ENCODE measurements at places on chromosomes 11 and 22. TPM values are rescaled to one million over a fixed set of nuclear protein-coding genes. Genes with fewer than 3 reads are reported as not detected.

The ZNF74 gene
- 13.4 TPM for total RNA-seq

DNA sequence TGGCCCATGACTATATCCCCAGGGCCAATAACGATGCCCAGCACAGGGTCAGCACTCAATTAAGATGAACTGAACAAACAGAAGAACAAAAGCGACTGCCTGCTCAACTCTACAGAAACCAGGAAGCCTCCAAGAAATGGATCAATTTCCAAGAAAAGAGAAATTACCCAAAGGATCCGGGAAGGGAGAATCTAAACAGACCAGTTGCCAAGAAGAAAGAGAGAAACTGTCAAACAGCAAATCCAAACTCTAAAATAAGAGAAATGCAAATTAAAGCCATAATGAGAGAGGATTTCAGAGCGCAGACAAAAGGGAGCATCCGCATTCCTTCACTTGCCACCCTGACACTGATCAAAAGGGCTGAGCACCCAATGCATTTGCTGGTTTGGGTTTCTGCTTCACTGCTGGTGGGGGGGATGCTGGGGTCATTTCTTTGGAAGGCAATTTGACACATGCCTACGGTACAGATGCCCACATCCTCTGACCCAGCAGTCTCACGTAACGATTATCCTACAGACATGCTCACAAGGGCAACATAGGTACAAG is 37.7 kb upstream of the RFPL3 start:
- no peak overlapping the region for H3K27ac ChIP-seq
- DNase-seq, result no peak
- H3K36me3 ChIP-seq, result no peaks in the 10 kb centered on the region
- peaks cover 6% of the 10 kb centered on the region for H3K4me1 ChIP-seq
- no peaks in the 10 kb centered on the region for H3K27me3 ChIP-seq

GRCh38 chr22:22923930-22924329 is 36.3 kb downstream of the IGLL5 start:
- H3K4me1 ChIP-seq, result no peaks in the 10 kb centered on the region
- no peak for DNase-seq
- H3K27ac ChIP-seq, result no peak overlapping the region
- H3K36me3 ChIP-seq, result no peaks in the 10 kb centered on the region
- H3K4me3 ChIP-seq, result no peak overlapping the region

The WNT11 gene
- not detected for total RNA-seq

DNA sequence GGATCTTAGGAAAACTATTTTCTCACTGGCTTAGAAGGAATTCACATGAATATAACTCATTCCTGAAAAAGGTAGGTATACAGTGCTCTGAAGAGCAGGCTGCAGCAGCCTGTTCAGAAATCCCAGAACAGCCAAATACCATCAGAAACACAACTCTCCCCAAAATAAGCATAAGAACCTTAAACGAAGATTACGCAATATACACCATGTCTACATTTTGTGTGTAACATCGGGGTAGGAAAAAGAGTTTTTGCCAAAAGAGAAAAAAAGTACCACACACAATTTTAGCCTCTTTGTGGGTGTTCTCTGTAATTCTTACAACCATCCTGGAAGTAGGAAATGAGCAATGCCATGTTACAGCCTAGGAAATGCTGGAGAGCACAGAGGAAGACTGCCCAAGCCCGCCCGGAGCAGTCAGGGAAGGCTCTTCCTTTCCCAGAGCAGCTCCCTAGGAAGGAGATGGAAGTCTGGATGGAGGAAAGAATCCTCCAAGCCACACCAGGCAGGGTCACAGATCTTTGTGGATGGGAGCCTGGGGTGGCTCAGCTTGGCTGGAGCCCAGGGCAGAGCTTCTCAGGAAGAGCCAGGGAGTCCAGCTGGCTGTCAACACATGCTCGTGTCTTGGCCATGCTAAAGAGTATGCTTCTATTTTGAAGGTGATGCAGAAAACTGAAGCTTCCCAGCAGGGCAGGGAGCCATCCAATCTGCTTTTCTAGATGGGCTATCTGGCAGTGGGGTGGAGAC is 49.7 kb upstream of the ARFGAP3 start:
- peak; percentile 39 for DNase-seq
- H3K4me3 ChIP-seq, result no peak overlapping the region
- H3K27ac ChIP-seq, result no peak overlapping the region
- H3K27me3 ChIP-seq, result no peaks in the 10 kb centered on the region
- peaks cover 25% of the 10 kb centered on the region for H3K4me1 ChIP-seq

The RBMXL2 gene
- 0.51 TPM for total RNA-seq

GRCh38 chr22:30175690-30176288 is 70.8 kb downstream of the LIF start:
- no peak overlapping the region for H3K4me3 ChIP-seq
- no peak for DNase-seq
- H3K27me3 ChIP-seq, result peaks cover 29% of the 10 kb centered on the region
- H3K36me3 ChIP-seq, result no peaks in the 10 kb centered on the region
- H3K4me1 ChIP-seq, result no peaks in the 10 kb centered on the region

- H3K27ac ChIP-seq, result no peak overlapping the region
- H3K4me1 ChIP-seq, result no peaks in the 10 kb centered on the region
- no peaks in the 10 kb centered on the region for H3K27me3 ChIP-seq
- H3K4me3 ChIP-seq, result no peak overlapping the region
- no peak for DNase-seq
These were observed 847.3 kb downstream of the BRD1 start for GRCh38 chr22:48980409-48980808.

GRCh38 chr11:35621620-35622019 is 3.4 kb downstream of the FJX1 start:
- no peaks in the 10 kb centered on the region for H3K36me3 ChIP-seq
- no peak overlapping the region for H3K4me3 ChIP-seq
- H3K27ac ChIP-seq, result peak overlapping the region; percentile 26
- no peaks in the 10 kb centered on the region for H3K27me3 ChIP-seq
- no peak for DNase-seq

GRCh38 chr11:41895081-41895480 is 435.6 kb upstream of the LRRC4C start:
- no peak overlapping the region for H3K4me3 ChIP-seq
- no peak overlapping the region for H3K27ac ChIP-seq
- no peaks in the 10 kb centered on the region for H3K4me1 ChIP-seq
- no peaks in the 10 kb centered on the region for H3K36me3 ChIP-seq
- H3K27me3 ChIP-seq, result no peaks in the 10 kb centered on the region

GRCh38 chr11:67265633-67266448 is 432 bp upstream of the GRK2 start:
- peak; percentile 45 for DNase-seq
- no peak overlapping the region for H3K27ac ChIP-seq
- H3K27me3 ChIP-seq, result no peaks in the 10 kb centered on the region

- DNase-seq, result no peak
- H3K27ac ChIP-seq, result no peak overlapping the region
- H3K4me3 ChIP-seq, result no peak overlapping the region
- H3K27me3 ChIP-seq, result peaks cover 8% of the 10 kb centered on the region
These were observed 16.8 kb upstream of the MSANTD2 start for GRCh38 chr11:124817036-124817435.

The MYBPC3 gene
- not detected for total RNA-seq

The SCGB1A1 gene
- total RNA-seq, result not detected

GRCh38 chr11:32305460-32305859 is 129.9 kb downstream of the WT1 start:
- no peaks in the 10 kb centered on the region for H3K36me3 ChIP-seq
- H3K4me3 ChIP-seq, result no peak overlapping the region
- H3K27me3 ChIP-seq, result no peaks in the 10 kb centered on the region
- DNase-seq, result no peak
- H3K27ac ChIP-seq, result no peak overlapping the region
- no peaks in the 10 kb centered on the region for H3K4me1 ChIP-seq

DNA sequence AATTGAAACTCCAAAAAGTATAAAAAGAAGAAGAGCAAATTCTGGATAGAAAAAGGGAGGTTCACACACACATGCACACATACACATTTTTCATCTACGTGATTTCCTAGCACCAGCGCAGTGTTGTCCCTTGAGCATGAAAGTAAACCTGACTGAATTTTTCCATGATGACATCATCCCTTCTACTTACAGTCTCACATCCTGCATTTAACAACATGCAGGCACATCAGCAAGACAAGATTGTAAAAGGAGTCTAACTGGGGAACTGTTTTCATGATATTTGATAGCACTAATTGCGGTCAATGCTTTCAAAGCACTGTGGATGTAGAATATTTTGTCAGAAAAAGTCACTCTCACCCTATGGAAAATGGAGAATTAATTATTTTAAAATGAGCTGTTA is 36.6 kb downstream of the GAS2 start:
- no peaks in the 10 kb centered on the region for H3K36me3 ChIP-seq
- H3K27ac ChIP-seq, result peak overlapping the region; percentile 68
- H3K4me3 ChIP-seq, result no peak overlapping the region
- peaks cover 20% of the 10 kb centered on the region for H3K4me1 ChIP-seq
- H3K27me3 ChIP-seq, result peaks cover 10% of the 10 kb centered on the region
- peak; percentile 93 for DNase-seq

The OR4C5 gene
- not detected for total RNA-seq

DNA sequence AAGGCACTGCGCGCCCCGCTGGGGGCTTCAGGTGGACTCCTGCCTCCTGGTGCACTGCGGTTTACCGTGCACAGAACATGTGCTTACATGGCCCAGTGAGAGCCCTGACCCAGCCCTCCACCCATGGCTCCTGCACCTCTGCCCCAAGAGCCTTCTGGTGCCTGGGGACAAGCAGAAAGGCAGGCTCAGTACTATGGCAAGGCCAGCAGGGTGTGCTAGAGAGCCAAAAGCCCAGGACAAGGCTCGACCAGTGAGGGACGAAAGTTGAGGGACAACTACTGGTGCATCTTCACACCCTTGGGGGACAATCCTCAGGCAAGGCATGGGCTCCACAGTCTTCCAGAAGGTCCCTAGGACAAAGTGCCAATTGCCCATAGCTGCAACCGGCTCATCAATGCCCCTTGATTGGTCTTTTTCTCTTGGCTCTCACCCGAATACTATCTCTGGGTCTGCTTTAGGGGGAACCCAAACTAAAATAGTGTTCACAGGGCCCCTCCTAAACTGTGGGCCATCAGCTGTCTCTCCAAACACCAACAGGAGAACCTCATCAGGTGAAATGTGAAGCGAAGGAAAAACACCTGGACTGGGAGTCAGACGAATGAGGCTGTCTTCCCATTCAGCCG is 13.5 kb downstream of the PGA5 start:
- H3K4me3 ChIP-seq, result no peak overlapping the region
- no peaks in the 10 kb centered on the region for H3K36me3 ChIP-seq
- no peak overlapping the region for H3K27ac ChIP-seq

- no peaks in the 10 kb centered on the region for H3K4me1 ChIP-seq
- H3K27me3 ChIP-seq, result no peaks in the 10 kb centered on the region
- H3K36me3 ChIP-seq, result no peaks in the 10 kb centered on the region
- no peak for DNase-seq
These were observed 149.1 kb downstream of the CTTN start for GRCh38 chr11:70547386-70547785.

DNA sequence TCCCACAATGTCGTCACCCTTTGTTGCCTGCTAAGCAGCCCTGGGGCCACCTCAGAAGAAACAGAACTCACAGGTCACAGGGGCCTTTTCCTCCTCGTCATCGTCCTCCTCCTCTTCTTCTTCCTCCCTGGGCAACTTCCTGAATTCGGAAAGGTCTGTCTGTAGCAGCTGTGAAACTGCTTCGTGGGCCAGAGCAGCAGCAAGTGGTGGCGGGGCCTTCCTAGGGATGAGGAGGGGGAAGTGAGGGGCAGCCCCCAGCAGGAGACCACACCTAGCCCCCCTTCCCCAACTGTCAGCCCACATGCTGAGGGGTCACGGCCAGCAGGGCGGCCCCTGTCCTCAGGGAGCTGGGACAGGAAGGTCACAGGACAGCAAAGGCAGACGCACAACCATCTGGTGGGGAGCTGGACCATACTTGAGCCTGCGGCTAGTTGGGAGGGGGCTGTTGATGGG is 13.2 kb downstream of the PPM1F start:
- no peak overlapping the region for H3K4me3 ChIP-seq
- H3K27me3 ChIP-seq, result no peaks in the 10 kb centered on the region
- peaks cover 15% of the 10 kb centered on the region for H3K36me3 ChIP-seq
- peaks cover 73% of the 10 kb centered on the region for H3K4me1 ChIP-seq

The RAG1 gene
- total RNA-seq, result 1.2 TPM

DNA sequence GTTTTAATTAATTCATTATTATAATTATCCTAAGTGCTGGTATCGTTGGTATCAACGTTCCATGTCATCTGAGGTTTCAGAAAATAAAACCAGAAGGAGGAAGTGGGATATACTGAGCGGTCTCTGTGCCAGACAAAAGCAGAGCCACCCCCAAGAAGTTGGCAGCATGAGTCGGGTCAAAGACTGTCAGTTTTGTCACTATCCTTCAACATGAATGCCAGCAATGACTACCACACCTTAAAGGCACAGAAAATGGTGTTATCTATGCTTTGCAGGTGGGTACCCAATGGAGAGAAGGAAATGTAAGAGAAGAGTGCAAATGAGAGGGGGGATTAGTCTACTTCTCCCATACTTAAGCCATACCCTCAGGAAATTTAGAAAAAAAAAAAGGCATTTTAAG is 408.5 kb downstream of the OPCML start:
- H3K27ac ChIP-seq, result no peak overlapping the region
- H3K36me3 ChIP-seq, result no peaks in the 10 kb centered on the region
- no peak for DNase-seq
- H3K27me3 ChIP-seq, result no peaks in the 10 kb centered on the region

- peaks cover 2% of the 10 kb centered on the region for H3K36me3 ChIP-seq
- no peaks in the 10 kb centered on the region for H3K27me3 ChIP-seq
- peaks cover 34% of the 10 kb centered on the region for H3K4me1 ChIP-seq
- H3K4me3 ChIP-seq, result peak within 1 kb of the TSS; percentile 78
These were observed at the start of gene PDGFB for GRCh38 chr22:39244496-39245129. PDGFB (minus strand) TSS chr22:39244982; CDS start chr22:39243963, 1,019 bp downstream.

The TMEM134 gene
- total RNA-seq, result 33.4 TPM

The APLP2 gene
- 503 TPM for total RNA-seq

The SIK3 gene
- total RNA-seq, result 20.6 TPM

DNA sequence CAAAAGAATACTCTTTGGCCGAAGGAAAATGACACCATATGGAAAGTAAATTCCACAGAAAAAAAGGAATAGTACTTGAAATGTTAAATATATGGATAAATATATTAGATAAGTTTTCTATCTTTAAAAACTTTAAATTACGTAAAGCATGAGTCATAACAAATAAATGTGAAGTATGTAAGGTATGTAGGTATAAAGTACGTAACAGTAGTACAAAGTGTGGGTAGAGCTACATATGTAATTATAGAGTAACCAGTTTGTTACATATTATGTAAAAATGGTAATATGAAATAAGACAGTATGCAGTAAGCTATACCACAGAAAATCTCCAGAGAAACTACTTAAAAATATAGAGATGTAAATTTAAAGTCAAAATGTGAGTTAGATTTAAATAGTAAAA is 582.3 kb upstream of the CHORDC1 start:
- peaks cover 9% of the 10 kb centered on the region for H3K4me1 ChIP-seq
- no peak overlapping the region for H3K27ac ChIP-seq
- H3K4me3 ChIP-seq, result no peak overlapping the region
- no peaks in the 10 kb centered on the region for H3K27me3 ChIP-seq
- H3K36me3 ChIP-seq, result no peaks in the 10 kb centered on the region

GRCh38 chr11:65879617-65880016 is at the start of gene CTSW:
CTSW (plus strand) TSS chr11:65879837; CDS start chr11:65879855, 18 bp downstream.
- peaks cover 23% of the 10 kb centered on the region for H3K36me3 ChIP-seq
- no peaks in the 10 kb centered on the region for H3K4me1 ChIP-seq
- H3K27ac ChIP-seq, result no peak within 1 kb of the TSS
- H3K27me3 ChIP-seq, result no peaks in the 10 kb centered on the region

The MAPK8IP1 gene
- total RNA-seq, result 5.3 TPM

- H3K4me1 ChIP-seq, result peaks cover 7% of the 10 kb centered on the region
- H3K27ac ChIP-seq, result no peak overlapping the region
- DNase-seq, result no peak
- peaks cover 12% of the 10 kb centered on the region for H3K27me3 ChIP-seq
- no peak overlapping the region for H3K4me3 ChIP-seq
These were observed 100.9 kb upstream of the LDLRAD3 start for GRCh38 chr11:35842958-35843357.

GRCh38 chr11:38819981-38820380 is 2221.9 kb upstream of the RAG2 start:
- H3K27me3 ChIP-seq, result no peaks in the 10 kb centered on the region
- no peaks in the 10 kb centered on the region for H3K36me3 ChIP-seq
- H3K4me3 ChIP-seq, result no peak overlapping the region
- H3K4me1 ChIP-seq, result no peaks in the 10 kb centered on the region
- DNase-seq, result no peak
- H3K27ac ChIP-seq, result no peak overlapping the region

The OR10D3 gene
- not detected for total RNA-seq
